Peyer's patch (tissue), 4 donors: ENCODE measurements at places on chromosomes 6 and 20. TPM values are rescaled to one million over a fixed set of nuclear protein-coding genes. Genes with fewer than 3 reads are reported as not detected.

DNA sequence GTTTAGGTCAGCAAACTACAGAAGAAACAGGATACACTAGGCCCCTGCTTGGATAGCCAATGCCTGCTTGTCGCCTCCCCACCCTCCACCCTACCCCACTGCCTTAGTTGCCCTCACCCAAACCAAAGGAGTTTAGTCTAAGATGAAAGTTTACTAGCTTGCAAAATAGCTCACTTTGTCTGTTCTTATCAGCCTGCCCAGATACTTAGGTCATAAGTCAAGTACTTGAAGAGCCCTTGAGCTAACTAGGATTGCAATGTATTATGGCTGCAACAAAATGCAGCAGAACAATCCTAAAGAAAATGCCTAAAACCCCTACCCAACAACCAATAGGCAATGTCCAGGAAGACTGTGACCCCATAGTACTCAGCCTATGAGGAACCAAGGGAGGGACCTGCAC is 7.3 kb upstream of the ENTPD6 start:
- H3K27me3 ChIP-seq: no peaks in the 10 kb centered on the region
- no peaks in the 10 kb centered on the region for H3K36me3 ChIP-seq
- H3K4me3 ChIP-seq: no peak overlapping the region

- H3K27me3 ChIP-seq: no peaks in the 10 kb centered on the region
- no peak for DNase-seq
- H3K4me1 ChIP-seq: no peaks in the 10 kb centered on the region
Measured at GRCh38 chr6:119934816-119935215, 585.3 kb upstream of the MAN1A1 start.

- H3K27me3 ChIP-seq: no peaks in the 10 kb centered on the region
- no peaks in the 10 kb centered on the region for H3K36me3 ChIP-seq
- DNase-seq: no peak
- no peaks in the 10 kb centered on the region for H3K4me1 ChIP-seq
- H3K4me3 ChIP-seq: no peak overlapping the region
Measured at GRCh38 chr6:9515633-9516606, 899.0 kb downstream of the TFAP2A start.

DNA sequence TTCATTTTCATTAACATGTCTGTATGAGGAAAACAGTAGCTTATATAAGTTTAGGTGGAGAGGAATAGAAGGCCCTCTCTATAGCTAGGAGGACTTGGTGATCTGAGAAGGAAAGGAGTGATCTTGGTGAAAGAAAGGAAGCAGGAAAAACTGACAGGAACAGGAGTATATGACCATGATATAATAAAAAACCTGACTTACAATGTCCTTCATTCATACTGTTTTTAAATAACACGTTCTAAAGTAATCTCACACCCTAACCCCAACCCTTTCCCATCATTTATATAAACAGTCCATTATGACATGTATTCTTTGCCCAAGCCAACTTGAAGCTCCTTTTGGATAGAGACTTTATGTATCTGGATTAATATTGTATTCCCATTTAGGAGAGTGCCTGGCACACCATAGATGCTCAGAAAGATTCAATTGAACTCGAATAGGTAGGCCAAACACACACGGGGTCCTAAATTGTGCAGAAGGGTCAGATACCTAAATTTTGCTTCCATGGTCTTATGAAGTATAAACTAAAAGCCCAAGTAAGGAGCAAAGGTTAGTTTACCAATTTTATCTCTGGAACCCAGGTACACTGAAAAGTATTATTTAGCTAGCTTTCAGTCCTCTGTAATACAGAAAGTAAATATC is 75.9 kb downstream of the OR2B2 start:
- DNase-seq: no peak
- H3K4me3 ChIP-seq: peak overlapping the region; percentile 75
- peak overlapping the region; percentile 98 for H3K27ac ChIP-seq
- H3K4me1 ChIP-seq: peaks cover 17% of the 10 kb centered on the region
- no peaks in the 10 kb centered on the region for H3K27me3 ChIP-seq

DNA sequence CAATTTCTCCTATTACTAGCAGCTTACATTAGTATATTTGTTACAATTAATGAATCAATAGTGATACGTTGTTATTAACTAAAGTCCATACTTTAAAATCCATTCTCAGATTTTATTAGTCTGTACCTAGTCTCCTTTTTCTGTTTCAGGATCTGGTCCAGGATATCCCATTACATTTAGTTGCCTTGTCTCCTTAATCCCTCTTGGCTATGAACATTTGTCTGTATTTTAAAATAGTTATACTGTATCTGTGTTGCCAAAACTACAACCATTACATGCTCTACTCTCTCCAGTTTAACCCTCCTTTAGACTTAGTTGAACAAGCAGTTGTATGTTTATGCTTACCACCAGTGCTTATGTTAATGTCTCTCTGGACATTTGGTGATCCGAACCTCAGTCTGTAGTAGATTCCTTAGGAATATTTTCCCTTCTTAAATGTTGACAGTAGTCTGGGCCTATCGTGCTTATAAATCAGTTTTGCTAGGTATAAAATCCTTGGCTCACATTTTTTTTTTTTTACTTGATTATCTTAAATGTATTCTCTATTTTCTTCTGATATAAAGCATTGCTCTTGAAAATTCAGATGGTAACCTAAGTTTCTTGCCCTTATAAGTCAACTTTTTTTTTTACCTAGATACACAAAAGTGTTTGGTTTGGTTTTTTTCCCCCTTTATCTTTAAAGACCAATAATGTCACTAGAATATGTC is 12.2 kb downstream of the ALDH5A1 start:
- peaks cover 11% of the 10 kb centered on the region for H3K36me3 ChIP-seq
- H3K27me3 ChIP-seq: no peaks in the 10 kb centered on the region
- H3K4me3 ChIP-seq: no peak overlapping the region
- H3K27ac ChIP-seq: no peak overlapping the region
- no peak for DNase-seq

The C2 gene
- 63.2 TPM for total RNA-seq
